ENCODE measurements at places on chromosomes 7 and 10.

DNA sequence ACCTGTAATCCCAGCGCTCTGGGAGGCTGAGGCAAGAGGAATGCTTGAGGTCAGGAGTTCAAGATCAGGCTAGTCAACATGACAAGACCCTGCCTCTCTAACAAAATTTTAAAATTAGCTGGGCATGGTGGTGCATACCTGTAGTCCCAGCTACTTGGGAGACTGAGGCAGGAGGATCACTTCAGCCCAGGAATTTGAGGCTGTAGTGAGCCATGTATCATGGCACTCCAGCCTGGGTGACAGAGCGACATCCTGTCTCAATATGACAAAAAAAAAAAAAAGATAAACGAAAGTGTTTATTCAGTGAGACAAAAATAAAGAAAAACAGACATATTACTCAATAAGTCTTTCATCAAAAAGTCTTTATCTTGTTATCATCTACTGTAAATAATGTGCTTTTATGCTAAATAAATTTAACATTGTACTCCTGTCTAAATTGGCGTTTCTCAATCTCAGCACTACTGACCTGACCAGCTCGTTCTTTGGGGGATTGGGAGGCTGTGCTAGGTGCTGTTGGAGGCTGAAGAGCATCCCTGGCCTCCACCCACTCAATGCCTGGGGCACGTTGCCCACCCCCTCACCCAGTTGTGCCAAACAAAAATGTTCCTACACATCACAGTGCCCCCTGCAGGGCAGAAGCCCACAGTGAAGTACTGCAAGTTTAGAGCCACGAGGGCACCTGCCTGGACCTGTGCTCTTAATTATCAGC lies 57.7 kb downstream of the NCAPG2 start:
- peak; percentile 5 for DNase-seq

GRCh38 chr7:54857294-54857693 lies 98.3 kb upstream of the SEC61G start:
- DNase-seq: no peak

- no peak for DNase-seq
Measured at GRCh38 chr7:93923942-93924341, 2.4 kb downstream of the GNG11 start.

- no peak for DNase-seq
Measured at GRCh38 chr10:132670546-132671227, 115.3 kb downstream of the NKX6-2 start.

GRCh38 chr7:143199040-143199439 lies 15.8 kb downstream of the TAS2R39 start:
- DNase-seq: peak; percentile 58

GRCh38 chr10:3106928-3107425 lies 39.6 kb downstream of the PFKP start:
- DNase-seq: no peak

GRCh38 chr10:77566236-77566635 lies 71.4 kb downstream of the KCNMA1 start:
- no peak for DNase-seq

- no peak for DNase-seq
Measured at GRCh38 chr7:124645704-124646103, 119.9 kb downstream of the GPR37 start.

GRCh38 chr10:85458324-85458723 lies 908.3 kb downstream of the GRID1 start:
- no peak for DNase-seq

DNA sequence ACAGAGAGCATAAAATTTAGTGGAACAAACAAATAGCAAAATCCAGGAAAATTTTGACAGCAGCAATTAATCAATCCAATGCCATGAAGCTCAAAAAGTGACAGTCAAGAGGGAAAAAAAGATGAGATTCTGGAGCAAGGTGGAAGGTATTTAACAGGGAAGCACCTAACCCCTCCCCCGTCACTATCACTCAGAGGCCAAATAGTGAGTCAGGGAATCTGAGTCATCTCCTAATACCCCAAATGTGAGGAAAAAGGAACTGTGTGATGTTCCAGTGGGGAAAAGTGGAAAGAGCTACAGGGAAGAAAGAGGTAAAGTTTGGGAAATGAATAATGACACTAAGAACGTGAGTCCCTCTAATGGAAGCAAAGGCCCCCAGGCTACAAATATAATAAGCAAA lies 113.2 kb upstream of the PHF14 start:
- no peak for DNase-seq

DNA sequence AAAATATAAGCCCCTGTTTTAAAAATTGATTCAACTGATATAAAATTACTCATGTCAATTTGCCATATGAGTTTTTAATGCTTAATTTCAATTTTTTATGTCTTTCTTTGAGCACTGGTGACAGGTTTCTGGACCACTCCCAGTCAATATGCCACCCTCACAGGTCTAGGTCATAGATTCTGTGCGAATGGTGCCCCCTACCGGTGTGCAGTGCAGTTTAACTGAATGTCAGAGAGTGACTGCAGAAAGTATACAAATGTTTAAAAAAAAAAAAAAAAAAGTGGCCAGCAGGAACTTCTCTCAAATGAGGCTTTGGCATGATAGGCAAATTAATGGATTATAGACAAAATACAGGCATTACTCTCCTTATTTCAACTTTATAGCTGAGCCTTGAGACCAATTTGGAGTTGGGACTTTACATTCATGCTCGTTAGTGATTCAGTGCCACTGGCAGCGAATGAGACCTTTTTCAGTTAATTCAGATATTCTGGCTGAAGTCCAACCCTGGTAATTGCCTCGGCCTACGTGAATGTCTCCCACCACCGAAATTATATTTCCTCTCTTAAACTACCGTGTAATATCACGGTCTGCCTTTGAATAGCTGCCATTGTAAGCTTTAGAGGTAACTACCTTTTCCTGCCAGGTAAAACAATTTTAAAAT lies 427.6 kb downstream of the PHTF2 start:
- DNase-seq: peak; percentile 15

- no peak for DNase-seq
Measured at GRCh38 chr7:127831318-127832219, 179.6 kb downstream of the SND1 start.

DNA sequence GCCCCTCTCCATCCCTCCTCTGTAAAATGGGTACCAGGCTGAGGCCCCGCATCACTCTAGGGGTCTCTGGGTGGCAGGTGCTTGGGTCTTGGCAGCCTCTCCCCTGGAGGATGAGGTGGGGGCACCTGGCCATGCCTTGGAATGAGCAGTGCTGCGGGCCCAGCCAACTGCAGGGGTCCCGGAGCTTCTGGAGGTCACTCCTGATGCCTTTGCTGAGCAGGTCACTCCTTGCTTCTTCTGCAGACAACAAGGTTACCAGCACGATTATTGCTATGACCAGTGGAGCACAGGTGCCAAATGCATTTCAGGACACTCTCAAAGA lies 22.4 kb upstream of the ZNF488 start:
- DNase-seq: no peak
